ENCODE measurements at places on chromosomes 3 and 15. TPM values are rescaled to one million over a fixed set of nuclear protein-coding genes. Genes with fewer than 3 reads are reported as not detected.

Gene TMEM266
- 0.07 TPM for total RNA-seq

Gene EPHA3
- 6.7 TPM for total RNA-seq

Gene CASR
- total RNA-seq = not detected

Gene PRICKLE2
- total RNA-seq = 35.4 TPM

Gene IL17RD
- total RNA-seq = 3.4 TPM
